ENCODE measurements at places on chromosomes 13 and 19.

GRCh38 chr13:46114613-46115012 is 9.8 kb upstream of the CPB2 start:
- no peak for DNase-seq

GRCh38 chr19:56162258-56162657 is 13.6 kb upstream of the GALP start:
- DNase-seq = no peak

DNA sequence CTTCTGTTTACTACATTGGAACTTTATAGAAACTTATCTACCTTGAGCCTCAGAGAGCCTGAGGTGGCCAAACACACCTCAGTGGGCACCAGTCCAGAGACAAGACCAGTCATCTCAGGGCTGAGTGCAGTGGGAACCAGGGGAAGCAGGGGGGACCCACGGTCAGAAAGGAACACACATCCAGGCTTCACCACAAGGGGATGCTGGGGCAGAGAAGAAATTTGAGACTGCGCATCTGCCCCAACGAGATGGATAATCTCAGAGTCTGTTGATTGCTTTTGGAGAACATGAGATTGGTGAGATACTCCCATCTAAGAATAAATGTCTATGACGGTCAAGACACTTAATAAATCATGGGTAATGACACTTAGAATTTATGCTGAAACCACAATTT is 98.7 kb downstream of the DOCK9 start:
- no peak for DNase-seq

- peak; percentile 75 for DNase-seq
Measured at GRCh38 chr19:13149628-13150186, 468 bp downstream of the STX10 start.

DNA sequence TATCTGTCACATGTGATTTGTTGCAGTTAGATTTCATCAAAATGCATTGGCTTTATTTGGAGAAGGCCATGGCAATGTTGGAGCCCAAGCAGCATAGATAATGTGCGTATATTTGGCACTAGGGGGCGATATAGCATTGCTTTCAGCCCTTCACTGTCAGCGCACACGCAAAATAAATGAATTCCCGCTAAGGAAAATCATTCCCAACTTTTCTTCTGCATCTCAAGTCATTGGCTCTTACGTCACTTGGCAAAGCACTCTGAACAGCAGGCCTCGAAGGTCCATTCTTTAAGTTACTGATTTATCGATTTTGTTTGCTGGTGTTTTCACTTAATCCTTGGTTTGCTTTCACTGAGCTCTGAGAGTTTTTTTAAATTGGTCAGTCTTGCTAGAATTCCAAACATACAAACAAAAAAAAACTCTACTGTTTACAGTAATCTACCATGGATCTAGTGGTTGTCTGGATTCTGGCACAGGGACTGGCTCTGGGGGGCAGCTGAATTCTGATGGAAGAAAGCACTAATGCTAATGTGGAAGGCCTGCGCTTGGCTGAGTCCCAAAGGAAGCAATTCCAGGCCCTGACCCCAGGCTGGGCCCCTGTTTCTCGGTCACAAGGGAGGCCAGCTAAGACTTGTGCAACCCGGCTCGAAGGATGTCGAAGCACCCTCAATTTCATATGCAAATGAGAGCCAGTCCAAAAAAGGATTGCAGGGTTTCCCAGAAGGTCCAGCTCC is 97.7 kb upstream of the IPO5 start:
- DNase-seq = peak; percentile 85

DNA sequence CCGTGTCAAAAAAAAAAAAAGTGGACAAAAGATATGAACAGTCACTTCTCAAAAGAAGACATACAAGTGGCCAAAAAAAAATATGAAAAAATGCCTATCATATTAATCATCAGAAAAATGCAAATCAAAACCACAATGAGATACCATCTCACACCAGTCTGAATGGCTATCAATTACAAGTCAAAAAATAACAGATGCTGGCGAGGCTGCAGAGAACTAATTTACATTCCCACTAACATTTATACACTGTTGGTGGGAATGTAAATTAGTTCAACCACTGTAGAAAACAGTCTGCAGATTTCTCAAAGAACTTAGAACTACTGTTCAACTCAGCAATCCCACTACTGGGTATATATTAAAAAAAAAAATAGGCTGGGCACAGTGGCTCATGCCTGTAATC is 26.5 kb upstream of the FOXO1 start:
- DNase-seq = peak; percentile 80

DNA sequence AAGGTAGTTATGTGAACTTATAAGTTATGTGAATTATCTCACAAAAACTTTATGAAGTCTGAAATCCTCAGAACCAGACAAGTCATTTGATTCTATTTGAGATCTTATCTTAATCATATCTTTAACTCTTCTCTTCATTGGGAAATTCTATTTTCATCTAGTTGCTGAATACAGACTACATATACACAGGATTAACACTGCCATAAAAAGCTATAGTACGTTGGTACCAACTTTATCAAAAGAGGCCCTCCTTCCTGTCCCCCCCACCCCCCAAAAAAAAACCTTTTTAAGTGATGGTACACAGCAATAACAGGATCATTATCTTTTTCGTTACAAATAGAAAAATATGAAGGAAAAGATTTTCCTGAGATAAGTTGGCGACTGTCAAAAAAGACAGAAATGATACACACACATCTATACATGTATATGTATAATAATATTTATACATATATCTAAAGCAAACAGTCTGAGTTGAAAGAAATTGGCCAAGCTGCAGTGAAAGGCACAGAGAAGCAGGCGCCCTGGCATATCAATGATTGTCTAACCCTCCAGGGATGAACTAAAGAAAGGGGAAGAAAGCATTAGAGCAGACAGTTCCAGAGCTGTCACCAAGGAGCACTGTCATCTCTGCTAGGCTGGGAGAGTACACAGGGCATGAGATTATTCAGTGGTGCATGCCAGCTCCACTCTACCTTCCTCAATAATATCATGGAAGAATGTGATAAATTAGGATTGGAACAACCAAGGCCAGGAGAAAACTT is 116.7 kb downstream of the KLF12 start:
- no peak for DNase-seq

DNA sequence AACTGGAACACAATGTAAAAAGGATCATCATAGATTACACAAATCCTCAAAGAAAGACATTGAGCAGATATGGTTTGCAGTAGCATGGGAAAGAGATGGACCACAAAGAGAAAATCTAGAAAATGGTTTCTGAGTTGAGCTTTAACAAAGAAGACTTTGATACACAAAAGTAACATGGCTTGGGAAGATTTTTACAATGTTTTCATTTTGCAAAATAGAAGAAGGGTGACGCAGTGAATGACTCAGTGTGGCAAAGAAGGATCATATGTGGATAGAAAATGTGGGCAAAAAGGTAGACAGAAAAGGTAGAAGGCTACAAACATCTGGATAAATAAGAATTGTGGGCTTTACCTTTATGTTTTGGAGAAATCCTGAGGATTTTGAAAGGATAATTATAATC is 1220.5 kb downstream of the PCDH17 start:
- peak; percentile 60 for DNase-seq

- DNase-seq = peak; percentile 82
Measured at GRCh38 chr19:17424743-17425365, 5.0 kb downstream of the MVB12A start.

GRCh38 chr19:34316741-34317301 is 48.2 kb upstream of the GPI start:
- DNase-seq = no peak

GRCh38 chr19:3671680-3672574 is 28.3 kb downstream of the PIP5K1C start:
- peak; percentile 52 for DNase-seq

- DNase-seq = no peak
Measured at GRCh38 chr13:99009987-99010551, 32.2 kb upstream of the DOCK9 start.

- no peak for DNase-seq
Measured at GRCh38 chr19:35061583-35062373, 20.3 kb downstream of the HPN start.

DNA sequence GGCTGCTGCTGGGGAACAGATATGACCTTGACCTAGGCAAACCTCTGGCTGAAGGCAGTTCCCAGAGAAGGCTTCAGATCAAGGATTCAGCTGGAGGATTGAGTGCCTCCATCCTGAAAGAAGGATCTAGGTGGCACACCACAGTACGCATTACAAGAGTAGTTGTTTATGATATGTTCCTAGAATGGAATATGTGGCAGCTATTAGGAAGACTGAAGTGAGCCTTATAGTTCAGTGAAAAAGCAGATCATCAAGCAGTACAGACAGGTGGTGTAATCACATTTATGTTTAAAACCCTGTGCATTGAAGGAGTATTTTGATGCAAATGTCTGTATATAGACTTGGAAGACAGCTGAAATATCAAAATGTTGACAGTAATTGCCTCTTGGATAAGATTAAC is 116.0 kb downstream of the ZAR1L start:
- no peak for DNase-seq

GRCh38 chr19:9995084-9995483 is 15.2 kb downstream of the COL5A3 start:
- DNase-seq = no peak

GRCh38 chr19:39497996-39498797 is 550 bp upstream of the DLL3 start:
- peak; percentile 53 for DNase-seq

DNA sequence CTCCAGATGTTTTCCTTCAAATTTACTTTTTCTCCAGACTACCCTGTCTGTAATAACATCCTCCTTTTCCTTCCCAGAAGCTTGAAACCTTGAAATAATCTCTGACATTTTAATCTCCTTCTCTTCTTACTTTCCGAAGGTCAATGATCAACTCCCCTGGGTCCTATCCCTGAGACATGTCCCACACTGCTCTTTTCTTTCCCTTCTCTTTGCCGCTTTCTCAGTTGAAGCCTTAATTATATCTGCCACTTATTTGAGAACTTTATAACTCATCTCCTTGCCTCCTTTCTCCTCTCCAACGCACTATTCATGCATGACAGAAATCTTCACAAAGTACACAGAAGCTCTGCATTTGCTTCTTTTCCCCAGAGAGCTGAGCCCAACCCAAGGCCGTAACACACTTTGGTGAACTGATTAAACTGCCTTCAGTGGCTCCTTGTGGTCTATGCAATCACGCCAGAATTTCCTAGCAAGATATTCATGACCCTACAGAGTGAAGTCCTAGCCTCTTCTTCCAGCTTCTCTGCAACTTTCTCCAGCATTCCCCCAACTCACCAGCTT is 9.2 kb upstream of the WASF3 start:
- DNase-seq = no peak

- no peak for DNase-seq
Measured at GRCh38 chr19:54002495-54003315, 11.3 kb downstream of the CACNG6 start.

DNA sequence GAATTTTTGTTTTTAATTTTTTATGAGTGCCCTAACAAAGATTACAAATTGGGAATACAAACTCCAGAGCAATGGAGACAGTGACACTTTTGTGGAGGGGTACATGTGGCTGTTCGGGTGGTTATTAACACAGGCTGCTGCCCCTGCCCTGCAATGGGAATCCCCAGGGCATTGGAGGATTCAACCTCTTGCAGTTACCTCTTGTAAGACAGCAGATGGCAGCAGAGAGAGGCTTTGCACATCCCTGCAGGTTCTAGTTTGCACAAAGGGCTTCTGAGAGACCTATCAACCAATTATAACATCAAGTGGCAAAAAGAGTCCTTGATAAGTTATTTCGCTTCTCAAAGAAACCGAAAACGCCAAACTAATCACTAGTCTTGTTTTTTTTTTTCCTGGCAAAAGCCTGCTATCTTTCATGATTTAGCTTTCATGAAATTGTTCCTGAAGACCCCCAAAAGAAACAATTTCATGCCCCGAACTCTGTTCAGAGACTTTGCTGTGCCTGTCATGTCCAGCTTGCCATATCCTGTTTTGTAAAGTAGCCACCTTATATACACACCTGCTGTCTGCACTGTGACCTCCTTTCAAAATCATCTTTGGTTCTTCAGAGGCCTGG is 10.4 kb downstream of the GJB2 start:
- DNase-seq = peak; percentile 87

DNA sequence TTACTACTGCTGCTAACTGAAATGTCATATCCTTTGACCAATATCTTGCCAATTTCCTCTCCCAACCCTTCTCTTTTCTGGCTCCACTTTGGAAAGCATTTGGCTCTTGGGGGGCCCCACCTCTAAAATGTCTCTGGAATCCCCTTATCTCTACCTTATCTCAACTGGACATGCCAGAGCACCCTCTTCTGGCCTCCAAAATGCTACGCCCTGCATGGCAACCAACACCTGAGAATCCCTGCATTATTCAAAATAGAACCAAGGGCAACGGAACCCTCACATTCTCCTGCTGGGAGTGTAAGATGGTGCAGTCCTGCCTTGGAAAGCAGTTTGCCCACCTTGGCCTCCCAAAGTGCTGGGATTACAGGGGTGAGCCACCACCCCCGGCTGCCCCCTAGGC is 35.3 kb downstream of the CERS4 start:
- DNase-seq = no peak

DNA sequence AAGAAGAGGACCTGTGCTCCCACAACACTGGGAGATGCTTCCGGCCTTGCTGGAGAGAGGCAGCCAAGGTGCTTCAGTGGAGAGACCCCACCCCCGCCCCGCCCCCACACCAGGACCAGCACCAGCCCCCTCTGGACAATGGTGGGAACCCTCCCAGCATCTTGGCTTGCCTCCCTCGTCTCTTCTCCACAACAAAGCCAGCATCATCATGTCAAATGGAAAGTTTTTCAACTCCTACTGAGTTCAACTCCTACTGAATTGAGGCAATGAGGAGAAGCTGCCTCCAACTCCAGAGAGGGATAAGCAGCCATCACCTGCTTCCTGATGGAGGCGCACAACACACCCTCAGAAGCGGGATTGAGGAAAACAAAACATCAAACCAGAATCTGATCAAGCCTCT is 12.8 kb downstream of the DEDD2 start:
- DNase-seq = no peak

- DNase-seq = no peak
Measured at GRCh38 chr13:23848646-23849141, 40.5 kb downstream of the MIPEP start.

DNA sequence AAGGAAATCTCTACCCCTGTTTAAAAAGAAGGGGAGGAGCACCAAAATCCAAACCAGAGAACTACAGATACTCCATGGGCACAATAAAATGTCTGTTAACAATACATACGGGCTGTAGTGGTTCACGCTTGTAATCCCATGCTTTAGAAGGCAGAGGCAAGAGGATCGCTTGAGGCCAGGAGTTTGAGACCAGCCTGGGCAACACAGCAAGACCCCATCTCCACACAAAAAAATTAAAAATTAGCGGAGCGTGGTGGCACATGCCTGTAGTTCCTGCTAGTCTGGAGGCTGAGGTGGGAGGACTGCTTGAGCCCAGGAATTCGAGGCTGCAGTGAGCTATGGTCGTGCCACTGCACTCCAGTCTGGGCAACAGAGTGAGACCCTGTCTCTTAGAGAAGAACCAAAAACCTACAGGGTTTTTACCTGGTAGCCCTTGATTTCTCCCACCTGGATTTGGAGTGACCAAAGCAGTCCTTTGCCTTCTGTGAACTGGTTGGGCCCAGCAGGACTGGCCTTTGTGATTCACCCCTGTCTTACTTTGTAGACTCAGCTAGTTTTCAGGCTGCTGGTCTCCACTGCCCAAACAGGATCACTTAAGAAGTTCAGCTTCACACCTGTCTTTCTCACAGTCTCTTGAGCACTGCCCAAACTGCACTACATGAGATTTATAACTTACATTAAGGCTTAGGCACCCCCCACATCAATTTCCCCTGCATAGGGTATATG is 38.7 kb upstream of the FLT1 start:
- no peak for DNase-seq

GRCh38 chr19:19749117-19749907 is 16.4 kb upstream of the ZNF14 start:
- no peak for DNase-seq

All from astrocyte of the hippocampus (primary cell).